ENCODE measurements at places on chromosomes 16 and 17. TPM values are rescaled to one million over a fixed set of nuclear protein-coding genes. Genes with fewer than 3 reads are reported as not detected.

GRCh38 chr17:74566132-74566753 is 1.1 kb downstream of the CD300H start:
- DNase-seq = peak; percentile 3

The FKBP10 gene
- polyA plus RNA-seq = 262 TPM

The STX8 gene
- polyA plus RNA-seq = 114 TPM

DNA sequence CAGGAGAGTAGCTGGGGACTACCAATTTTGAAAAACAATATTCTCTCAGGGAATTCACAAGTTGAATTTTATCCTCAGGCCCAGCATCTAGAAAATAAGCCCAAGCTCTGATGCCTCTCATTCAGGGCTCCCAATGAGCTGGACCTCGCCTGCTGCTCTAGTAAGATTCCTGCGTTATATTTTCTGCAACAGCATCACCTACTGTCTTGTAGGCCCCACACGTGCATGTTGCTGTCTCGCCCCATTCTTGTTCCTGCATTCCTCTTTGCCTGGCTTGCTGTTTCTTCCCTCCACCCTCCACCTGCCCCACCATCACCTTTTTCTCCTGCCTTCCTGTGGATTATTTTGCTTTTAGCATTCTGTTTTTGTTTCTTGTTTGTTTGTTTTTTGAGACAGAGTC is 8.3 kb upstream of the ST6GALNAC2 start:
- no peak for DNase-seq

The WNT3 gene
- 0.94 TPM for polyA plus RNA-seq

- peak; percentile 86 for DNase-seq
These were observed 92.7 kb downstream of the ABCC1 start for GRCh38 chr16:16042076-16042475.

DNA sequence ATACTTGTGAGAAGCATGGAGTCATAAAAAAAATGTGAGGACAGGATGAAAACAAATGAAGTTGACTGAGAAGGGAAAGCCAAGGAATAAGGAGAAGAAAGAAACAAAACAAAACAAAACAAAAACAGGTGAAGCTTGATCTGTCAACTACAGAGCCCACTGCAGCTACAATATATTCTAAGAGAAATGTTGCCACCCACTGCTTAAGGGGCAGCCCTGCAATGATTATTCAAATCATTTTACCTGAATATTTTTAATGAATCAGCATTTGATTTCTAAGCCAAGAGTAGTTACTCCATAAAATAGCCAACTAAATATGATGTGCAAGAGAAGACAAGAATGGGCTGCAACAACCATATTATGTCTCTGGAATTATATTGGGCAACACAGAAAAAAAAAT is 252.0 kb upstream of the KIF2B start:
- DNase-seq = no peak
